ENCODE measurements at places on chromosomes 1 and 21.
A peak's percentile ranks its signal among the peaks of the same experiment; 100 is the strongest.

GRCh38 chr1:2539312-2539907 is 9.3 kb upstream of the HES5 start:
- DNase-seq: no peak

DNA sequence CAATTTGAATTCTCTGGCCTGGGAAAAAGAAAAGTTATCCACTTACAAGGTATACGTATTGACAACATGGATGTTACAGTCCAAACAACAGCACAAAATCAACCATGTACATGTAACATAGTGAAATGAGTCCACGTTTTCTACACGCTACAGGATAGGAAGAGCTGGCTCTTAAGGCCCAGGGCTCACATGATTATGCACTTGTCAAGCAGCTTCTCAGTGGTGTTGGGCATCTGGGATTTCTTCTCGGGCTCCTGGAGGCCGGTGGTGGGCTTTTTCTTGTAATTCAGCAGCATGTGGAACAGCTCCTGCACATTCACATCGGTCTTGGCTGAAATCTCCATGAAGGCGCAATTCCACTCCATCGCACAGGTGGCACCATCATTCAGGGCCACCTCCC is 4.0 kb downstream of the DIRAS3 start:
- no peak for DNase-seq

DNA sequence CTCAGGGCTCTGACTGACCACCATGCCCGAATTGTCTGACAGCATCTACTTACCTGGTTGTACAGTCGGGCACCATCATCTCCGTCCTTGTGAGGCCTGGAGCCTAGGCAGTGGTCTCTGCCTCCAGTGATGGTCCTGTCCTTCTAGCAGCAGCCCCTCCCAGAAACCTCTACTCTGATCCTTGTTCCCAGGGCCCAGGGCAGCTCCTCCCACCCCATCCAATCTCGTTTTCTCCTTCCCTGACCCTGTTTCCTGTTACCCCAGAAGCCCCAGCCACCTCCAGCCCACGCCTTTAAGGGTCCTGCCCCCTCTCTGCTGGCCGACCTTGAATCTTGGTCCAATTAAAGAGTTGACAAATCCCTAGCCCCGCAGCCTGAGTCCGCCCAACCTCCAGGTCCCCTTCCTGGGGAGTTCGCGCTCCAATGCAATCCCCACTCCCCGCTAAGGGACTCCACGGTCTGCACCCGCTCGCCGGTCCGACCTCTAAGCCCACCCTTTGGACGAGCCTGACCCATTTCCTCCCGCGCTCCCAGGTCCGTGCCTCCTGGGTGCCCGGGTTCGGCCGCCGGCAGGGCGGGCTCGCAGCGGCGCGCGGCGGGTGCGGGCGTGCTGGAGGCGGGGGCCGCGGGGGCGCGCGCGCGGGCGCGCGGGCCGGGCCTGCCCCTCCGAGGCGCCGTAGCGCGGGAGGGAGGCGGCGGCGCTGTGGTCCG is at the start of gene B4GALT2:
TSS of gene B4GALT2 (plus strand) at position 660 of the 710 bp plus-strand sequence. CDS start 1,951 bp downstream, outside the sequence.
- peak; percentile 87 for DNase-seq

- DNase-seq: no peak
These were observed 2.8 kb downstream of the TAL1 start for GRCh38 chr1:47229031-47229885.

- DNase-seq: peak; percentile 57
These were observed at the start of gene S1PR1 for GRCh38 chr1:101236516-101237228. TSS of gene S1PR1 (plus strand) at chr1:101237019. CDS start at chr1:101238985, 1,966 bp downstream.

DNA sequence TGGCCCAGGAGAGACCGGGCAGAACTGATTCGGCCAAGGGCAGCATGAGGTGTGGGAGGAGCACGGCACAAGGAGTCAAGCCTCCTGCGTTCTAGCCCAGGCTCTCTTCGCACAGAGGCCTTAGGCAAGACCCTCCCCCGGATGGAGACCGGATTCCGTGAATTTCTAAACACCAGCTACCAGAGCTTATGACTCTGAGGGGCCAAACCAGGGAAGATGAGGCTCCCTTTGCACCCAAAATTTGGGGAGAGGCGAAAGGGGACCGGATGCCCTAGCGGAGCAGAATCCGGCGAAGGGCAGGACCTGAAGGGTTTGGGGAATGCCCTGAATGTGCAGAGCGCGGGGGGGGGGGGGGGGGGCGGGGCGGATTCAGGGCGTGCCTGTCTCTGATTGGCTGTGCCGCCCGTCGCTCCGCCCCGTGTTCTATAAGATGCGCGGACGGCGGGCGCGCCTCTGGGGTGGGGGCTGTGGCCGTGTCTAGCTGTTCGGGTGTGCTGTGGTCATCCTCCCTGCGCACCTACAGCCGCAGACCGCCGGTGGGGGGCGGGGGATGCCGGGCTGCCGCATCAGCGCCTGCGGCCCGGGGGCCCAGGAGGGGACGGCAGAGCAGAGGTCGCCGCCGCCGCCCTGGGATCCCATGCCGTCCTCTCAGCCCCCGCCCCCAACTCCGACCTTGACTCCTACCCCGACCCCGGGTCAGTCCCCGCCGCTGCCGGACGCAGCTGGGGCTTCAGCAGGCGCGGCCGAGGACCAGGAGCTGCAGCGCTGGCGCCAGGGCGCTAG is at the start of gene TRNP1:
TSS of gene TRNP1 (plus strand) at position 456 of the 783 bp plus-strand sequence. CDS start at position 551, 95 bp downstream.
- DNase-seq: peak; percentile 96

DNA sequence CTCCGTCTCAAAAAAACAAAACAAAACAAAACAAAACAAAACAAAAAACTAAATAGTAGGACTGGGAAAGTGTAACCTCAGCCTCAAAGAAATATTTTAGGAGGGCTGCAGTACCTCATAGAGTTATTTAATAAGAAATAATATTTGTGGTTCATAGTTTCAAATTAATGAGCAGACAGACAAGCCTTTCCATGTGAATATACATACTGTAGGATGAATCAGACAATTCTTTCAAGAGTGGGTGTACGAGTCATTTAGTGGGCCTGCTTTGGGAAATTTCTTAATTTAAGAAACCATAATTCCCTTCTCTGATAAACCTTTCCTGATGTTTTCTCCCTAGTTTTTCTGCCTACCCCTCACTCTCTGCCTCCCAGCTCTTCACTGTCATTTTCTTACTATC is 52.5 kb downstream of the CDC14A start:
- DNase-seq: no peak

DNA sequence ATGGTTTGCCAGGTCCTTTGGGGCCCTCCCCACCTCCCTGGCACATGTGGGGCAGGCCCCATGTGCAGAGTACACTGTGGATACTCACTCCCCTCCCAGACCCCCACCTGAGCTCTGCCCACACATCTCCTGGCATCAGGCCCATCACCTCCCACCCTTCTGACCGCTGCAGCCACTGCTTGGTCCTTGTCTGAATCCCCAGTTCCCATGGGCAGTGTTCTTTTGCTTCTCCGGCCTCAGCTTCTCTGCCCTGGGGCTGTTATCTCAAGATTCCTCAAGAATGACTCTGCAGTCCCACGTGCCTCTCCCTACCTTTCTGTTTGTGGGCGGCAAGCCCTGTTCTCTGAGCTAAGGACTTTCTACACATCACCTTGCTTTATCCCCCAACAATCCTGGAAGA is 187.7 kb upstream of the EDN2 start:
- no peak for DNase-seq

DNA sequence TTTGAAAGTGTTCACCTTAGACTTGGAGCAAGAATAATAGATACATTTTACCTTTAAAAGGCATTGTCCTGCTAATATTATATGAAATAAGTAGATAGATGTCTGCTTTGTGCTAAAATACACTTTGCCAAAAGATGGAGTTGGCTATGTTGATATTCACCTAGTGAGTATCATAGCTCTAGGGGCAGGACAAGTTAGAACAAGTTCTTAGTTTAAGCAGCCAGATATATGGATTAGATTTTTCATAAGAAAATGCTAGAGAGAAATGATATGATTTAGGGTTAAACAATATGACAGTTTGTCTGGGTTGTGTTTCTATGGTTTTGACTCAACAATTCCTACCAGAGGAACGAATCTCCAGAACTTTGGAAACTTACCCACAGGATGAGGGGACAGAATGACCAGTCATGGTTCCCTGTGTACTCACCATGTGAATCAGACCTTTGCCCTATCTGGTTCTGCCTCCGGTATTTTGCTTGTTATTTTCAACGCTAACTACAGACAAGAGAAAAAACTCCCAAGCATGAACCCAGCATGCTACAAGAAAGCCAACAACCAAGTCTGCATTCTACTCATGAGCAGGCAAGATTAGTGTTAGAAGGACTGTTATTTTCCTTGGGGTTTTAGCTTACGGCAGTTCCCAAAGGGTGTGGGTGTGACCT is 1.7 kb downstream of the F5 start:
- no peak for DNase-seq

- DNase-seq: no peak
These were observed 95.6 kb downstream of the TGFBR3 start for GRCh38 chr1:91790392-91790791.

DNA sequence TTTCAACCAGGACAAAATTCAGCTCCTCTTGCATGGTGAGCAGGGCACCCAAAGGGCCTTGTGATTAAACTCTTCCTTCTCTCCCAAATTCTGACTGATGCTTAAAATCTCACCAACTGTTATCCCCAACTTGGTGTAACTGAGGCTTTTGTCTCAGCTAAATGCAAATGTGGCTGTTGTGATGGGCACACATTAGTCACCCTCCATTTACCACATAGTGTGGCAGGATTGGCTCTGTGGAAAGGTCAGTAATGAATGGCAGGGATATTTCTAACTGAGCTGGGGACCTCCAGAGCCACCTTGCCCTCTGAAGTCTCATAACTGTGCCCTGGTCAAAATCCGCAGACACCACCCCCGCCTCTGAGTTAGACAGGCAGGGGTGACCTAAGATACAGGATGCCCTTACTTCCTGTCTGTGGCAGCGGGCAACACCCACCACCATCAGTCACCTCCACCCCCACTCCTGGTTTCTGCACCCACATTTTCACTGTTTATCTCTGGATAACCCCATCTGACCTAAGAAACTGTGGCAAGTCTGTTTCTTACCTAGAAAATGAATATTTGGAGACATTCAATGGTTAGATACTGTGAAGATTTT is 25.4 kb upstream of the RGS16 start:
- DNase-seq: no peak

GRCh38 chr1:115313182-115313581 is 24.9 kb downstream of the NGF start:
- DNase-seq: no peak

DNA sequence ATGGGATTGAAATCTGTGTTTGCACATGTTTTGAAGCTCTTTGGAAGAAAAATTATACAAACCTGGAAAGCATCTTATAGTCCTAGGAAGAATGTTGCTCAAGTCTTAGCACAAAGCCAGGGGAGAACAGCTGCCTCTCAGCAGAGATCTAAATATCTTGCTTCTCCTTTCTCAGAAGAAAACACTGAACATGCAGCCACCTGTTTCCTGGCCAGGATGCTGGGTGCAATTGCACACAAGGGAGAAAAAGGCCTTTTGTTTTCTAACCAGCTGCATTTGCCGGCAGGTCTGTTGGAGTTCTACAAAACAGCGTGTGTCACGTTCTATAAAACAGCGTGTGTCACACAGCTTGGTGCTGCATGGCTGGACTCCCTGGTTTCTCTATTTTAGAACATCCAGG is 259.6 kb upstream of the PLD5 start:
- no peak for DNase-seq

- DNase-seq: peak; percentile 15
These were observed 627.4 kb upstream of the NR5A2 start for GRCh38 chr1:199399996-199400724.

GRCh38 chr1:79193211-79194079 is 186.9 kb upstream of the ADGRL4 start:
- peak; percentile 1 for DNase-seq

DNA sequence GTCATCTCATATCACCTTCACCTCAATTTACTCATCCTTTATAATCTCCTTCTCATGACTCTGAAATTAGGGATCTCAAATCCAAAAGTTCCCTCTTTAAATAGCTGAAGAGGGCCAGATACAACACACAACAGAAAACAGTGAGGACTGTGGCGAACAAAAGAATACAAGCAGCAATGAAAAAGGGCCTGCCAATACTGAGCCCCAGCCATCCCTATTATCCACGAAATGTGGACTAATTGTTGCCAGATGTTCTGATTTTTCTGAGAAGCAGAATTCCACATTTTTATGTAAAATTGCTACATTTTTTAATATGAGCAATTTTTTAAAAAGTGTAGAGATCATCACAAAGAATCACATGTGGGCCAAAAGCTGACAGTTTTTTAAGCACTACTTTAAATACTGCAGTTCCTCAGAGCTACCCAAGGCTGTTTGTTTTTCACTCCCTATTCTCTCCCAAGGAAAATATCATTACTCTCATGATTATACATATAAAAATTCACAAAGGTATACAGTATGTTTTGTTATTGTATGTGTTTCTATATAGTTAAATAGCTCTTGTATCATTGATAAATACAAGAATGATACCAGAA is 90.0 kb downstream of the ASH1L start:
- DNase-seq: no peak

GRCh38 chr21:17257784-17258183 is 255.1 kb upstream of the CXADR start:
- DNase-seq: no peak

GRCh38 chr1:246709835-246710234 is 14.4 kb upstream of the SCCPDH start:
- no peak for DNase-seq

DNA sequence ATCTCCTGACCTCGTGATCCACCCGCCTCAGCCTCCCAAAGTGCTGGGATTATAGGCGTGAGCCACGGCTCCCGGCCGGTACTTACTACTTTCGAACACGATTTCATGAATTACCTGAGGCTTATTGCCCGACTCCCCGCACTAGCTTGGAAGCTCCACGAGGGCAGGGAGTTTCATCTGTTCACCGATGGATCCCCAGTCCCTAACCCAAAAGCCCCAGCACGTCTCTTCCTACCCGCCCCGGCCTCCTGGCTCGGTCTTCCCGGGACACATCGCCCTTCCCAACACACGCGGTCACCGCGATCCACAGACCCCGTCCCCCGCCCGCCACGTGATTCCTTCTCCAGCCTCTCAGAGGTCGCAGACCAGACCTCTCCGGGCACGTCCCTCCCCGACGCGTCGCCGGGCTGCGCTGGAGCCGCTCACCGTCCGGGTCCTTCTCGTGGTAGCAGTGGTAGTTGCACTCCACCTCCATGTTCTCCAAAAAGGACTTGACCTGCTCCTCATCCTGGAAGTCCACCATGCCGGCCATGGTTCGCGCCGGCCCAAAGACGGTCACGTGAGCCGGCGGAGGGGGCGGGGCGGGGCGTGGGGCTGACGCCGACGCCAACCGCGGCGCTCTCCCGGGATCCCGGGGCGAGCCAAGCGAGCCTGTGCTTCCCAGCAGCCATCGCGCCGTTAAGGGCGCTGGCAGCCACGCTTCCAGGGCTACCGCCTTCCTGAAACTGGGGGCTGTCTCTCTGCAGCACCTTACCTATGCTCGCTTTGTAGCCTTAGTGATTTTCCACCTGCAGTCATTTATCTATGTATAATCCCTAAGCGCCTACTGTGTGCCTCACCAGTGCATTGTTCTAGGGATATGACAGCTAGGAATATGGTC is at the start of gene COA7:
TSS of gene COA7 (minus strand) at position 553 of the 880 bp plus-strand sequence. CDS start at position 532, 21 bp downstream.
- DNase-seq: peak; percentile 86
